Activated gamma-delta T cell (primary cell): ENCODE measurements at places on chromosomes 2 and 18.

GRCh38 chr18:32308493-32309120, 118.8 kb downstream of the MEP1B start:
- DNase-seq: no peak

DNA sequence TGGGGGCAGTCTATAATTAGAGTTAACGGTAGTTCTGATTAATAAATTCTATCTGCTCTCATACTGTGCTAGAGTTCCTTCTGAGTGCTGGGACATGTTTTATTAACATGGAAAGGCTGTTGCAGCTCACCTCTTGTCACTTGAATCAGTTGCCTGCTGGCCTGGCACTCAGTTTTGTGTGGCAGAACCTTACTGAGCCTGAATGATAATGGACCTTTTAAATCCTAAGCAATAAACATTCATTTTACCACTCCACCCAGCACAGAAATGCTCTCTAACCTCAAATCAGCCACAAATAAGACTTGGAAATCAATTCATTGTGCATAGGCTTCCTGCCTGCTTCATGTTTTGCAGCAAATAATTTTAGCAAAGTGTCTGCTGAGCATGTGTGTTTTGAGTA, 115.0 kb upstream of the RBMS1 start:
- no peak for DNase-seq

DNA sequence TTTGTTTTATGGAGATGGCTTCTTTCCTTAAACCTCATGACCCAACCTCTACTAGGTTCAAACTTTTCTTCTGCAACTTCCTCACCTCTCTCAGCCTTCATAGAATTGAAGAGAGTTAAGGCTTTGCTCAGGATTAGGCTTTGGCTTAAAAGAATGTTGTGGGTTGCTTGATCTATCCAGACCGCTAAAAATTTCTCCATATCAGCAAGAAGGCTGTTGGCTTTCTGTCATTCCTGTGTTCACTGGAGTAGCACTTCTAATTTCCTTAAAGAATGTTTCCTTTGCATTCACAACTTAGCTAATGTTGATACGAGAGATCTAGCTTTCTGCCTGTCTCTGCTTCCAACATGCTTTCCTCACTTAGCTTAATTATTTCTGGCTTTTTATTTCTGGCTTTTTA, 58.1 kb upstream of the KYNU start:
- DNase-seq: no peak

- no peak for DNase-seq
These were observed 22.3 kb upstream of the ORC2 start for GRCh38 chr2:200985799-200986198.

GRCh38 chr2:19609266-19609665, 250.8 kb upstream of the OSR1 start:
- no peak for DNase-seq

- DNase-seq: no peak
These were observed 7.0 kb downstream of the KRCC1 start for GRCh38 chr2:88048541-88048940.

GRCh38 chr2:69931832-69932595, 17.1 kb downstream of the MXD1 start:
- DNase-seq: no peak

DNA sequence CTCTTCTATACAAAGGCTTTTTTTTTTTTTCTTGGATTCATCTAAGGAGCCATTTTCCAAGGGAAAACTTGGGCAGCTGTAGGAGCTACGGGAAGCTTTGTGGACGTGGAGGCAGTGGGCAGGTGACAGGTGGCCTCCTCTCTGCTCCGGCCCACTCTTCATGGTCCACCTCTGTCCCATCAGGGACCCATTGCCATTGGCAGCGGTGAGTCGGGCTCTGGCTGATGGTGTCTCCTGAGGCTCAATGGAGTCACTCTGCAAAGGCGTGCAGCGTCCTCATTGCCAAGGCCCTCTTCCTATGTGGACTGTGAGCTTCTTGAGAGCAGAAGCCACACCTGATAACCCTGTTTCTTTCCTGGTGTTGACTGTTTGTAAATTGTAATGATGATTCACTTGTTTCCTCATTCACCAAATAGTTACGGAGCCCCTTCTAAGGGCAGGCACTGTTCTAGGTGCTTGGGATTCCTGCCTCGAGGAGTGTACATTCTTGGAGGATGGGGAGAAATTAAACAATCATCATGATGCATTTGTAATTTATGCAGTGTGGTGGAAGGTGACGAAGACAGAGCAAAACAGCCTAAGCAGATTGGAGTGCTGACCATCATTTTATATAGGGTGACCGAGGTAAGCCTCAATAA, 240.3 kb upstream of the HS6ST1 start:
- no peak for DNase-seq

- no peak for DNase-seq
These were observed 90.8 kb upstream of the DLX2 start for GRCh38 chr2:172193331-172194089.

- no peak for DNase-seq
These were observed 356.2 kb downstream of the ZNF521 start for GRCh38 chr18:24995755-24996154.

GRCh38 chr2:118077636-118078247, 10.5 kb upstream of the INSIG2 start:
- DNase-seq: no peak

GRCh38 chr2:42390401-42390969, 29.5 kb upstream of the COX7A2L start:
- no peak for DNase-seq

DNA sequence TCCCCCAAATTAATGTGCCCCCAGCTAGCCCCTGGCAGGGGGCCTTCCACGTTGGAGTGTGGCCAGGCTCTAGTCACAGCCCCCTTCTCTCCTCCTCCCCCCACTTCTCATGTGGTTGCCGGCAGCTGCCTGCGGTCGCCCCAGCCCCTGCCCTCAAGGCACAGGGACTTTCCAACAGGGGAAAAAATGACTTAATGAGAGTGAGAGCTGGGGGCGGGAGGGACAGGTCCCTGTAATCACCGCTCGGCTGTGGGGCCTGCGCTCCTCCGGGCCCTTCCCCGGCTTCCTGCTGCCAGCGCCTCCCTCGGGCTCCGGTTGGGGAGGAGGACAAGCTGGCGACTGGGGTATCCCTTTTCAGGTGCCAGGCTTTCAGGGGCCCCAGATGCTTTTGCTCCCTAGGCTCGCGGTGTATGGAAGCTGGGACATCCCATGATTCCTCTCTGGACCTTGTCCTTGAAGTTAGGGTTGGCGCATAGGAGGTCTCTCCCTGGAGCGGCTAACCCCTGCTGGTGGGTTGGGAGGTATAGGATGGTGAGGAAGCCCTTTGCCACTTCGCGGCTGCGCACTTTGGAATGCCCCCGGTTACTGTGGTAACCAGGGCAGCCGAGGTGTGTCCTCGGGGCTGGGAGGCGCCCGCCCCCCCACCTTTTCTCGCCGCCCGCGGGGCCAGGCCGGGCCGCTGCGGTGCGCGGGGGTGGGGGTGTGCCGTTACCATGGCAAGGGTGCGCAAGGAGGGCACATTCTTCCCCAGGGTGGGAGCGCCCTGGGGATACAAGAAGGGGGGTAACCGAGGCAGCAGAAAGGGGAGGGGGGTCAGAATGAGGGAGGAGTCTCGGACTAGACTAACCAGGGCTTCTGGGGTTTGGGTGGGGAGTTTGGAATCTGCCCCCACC, 16.1 kb downstream of the WNT10A start:
- peak; percentile 83 for DNase-seq

DNA sequence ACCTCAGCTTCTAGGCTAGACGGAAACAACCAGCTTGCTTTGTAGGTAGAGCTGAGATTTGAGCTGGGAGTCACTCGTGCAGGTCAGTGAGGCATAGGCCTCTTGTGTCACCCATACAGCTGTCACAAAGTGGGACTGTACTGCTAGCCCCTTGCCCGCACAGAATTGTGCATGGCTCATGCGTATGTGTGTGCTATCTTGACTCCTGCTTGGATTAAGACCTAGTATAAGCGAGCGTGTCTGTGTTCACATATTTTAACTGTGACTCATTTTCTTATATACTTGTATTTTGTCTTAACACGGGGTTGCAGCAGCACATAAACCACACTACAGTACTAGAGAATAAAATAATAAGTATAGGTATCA, 20.1 kb downstream of the CEP68 start:
- DNase-seq: no peak

GRCh38 chr2:150605664-150606063, 118.2 kb upstream of the RND3 start:
- DNase-seq: no peak

- no peak for DNase-seq
These were observed 10.1 kb downstream of the ARHGEF4 start for GRCh38 chr2:130846686-130847375.

GRCh38 chr18:46559946-46560670, 96.9 kb downstream of the LOXHD1 start:
- DNase-seq: no peak

DNA sequence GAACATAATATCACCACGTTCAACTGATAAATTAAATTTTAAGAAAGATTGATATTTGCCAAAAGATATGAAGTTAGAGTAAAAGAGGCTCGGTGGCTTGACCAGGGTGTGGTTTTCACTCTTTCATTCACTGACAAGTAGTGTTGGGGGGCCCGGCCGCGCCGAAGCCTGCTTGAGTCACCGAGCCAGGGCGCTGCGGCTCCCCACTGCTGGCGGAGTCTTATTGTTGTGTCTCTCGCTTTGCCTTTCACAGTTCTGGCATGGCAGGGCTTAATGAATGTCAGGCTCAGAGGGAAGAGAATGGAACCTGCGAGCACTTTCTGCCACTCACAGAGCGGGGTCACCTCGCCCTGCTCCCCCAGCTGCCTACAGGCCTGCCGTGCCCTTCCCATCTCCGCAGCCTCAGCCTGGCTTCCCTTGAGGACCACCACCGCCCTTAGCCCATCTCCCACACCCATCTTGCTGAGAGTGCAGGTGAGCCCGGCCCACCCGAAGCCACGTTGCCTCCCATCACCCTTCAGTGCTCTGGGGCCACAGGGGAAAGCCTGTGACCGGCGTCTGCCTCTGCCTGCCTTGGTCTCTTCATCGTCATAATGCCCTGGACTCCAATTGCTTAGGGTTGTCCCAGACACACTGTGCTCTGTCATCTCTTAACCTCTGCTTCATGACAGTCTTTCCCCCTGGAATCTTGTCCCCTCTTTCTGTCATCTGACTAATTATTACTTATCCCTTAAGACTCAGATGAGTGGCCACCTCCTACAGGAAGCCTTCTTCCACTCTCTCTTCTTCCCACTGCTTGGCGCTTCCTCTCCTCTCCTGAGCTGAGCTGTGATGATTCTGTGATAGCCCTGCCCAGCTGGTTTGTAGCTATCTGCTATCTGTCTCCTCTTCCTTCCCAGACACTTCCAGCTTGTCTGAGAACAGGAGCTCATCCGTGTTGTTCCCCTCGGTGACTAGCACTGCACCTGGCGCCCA, 142.5 kb downstream of the FAM210A start:
- no peak for DNase-seq

- no peak for DNase-seq
These were observed 349.7 kb upstream of the TMEFF2 start for GRCh38 chr2:192544371-192544955.

GRCh38 chr18:80136679-80137078, 27.6 kb downstream of the ADNP2 start:
- DNase-seq: no peak

DNA sequence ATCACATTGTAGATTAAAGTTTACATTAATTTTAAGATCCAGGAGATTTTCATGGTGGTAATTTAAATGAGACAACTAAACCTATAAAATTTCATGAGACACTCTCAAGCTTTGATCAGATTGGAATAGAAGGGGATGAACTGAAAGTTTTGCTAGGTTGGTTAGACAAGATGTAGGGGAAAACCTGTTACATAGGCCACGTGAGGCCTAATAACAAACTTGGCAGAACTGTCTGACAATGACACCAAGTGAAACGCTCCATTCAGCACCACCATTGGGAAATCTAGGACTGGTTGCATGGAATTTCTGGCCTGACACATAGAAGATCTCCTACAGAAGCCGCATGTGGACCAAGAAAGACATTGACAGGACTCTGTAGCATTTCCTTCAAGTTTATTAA, 87.8 kb upstream of the SLC39A10 start:
- DNase-seq: no peak

DNA sequence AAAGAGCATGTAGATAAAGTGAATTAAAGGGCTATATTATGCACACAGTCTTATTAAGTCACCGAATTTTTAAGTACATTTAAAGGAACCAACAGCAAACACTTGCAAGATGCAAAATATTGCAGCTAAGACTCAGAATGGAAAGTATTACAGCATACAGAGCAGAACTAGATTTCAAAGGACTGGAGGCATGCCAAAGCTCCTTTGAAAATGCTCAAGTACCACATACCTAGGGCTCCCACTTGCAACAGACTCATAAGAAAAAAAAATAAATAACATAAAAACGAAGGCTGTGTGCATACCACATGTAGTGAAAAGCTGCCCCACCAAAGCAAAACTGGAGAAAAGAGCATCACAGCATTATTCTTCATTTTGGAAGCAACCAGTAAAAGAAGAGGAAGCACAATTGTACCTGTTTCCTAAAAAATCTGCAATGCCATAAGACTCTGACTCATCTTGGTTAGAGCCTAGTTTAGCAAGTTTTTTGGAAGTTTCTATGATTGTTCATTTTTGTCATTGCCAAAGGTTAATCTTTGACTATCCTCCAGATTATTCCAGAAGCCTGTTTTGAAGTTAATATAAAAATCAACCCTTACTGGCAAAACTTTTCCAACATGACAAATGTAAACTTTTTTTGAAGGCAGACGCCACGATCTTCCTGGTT, 306.0 kb upstream of the COL3A1 start:
- no peak for DNase-seq

DNA sequence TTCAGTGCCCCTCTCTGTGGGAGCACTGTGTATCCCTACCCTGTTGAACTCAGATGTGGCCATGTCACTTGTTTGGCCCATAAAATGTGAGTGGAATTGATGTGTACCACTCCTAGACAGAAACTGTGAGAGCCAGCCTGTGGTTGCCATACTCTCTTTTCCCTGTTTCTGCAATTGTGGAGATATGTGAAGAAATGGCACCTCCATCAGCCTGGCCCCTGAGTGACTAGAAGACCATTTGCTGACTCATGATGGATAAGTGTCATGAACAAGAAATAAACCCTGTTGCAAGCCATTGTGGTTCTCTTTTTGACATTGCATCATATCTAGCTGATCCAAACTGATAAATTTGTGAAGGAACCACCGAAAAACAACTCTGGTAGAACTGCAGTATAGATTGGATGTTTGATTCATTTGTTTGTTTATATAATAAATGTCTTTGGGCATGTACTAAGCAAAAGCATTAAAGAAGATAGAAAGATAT, 214.5 kb upstream of the FBXO11 start:
- no peak for DNase-seq

DNA sequence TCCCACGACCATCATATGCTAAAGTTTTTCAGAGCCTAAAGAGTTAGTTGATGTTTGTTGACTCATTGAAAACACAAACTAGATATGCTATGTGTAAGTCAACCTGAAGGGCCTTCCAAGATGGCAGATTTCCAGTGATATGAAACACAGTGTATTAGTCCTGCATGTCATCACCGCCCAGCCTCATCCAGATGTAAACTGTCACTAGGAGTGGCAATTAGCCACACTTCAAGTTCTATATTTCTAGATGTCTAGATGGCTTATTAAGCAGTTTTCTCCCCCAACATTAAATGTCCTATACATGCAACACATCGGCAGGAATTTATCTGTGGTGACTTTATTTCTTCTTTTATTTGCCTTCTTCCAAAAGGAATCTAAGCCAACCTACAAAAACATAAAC, 444.1 kb upstream of the SMIM21 start:
- no peak for DNase-seq
